Activated T-helper 17 cell treated with anti-CD3 and anti-CD28 coated beads, Interleukin-2, amount 50 U/mL, for 72 hours (primary cell): ENCODE measurements at places on chromosomes 12 and 14.

DNA sequence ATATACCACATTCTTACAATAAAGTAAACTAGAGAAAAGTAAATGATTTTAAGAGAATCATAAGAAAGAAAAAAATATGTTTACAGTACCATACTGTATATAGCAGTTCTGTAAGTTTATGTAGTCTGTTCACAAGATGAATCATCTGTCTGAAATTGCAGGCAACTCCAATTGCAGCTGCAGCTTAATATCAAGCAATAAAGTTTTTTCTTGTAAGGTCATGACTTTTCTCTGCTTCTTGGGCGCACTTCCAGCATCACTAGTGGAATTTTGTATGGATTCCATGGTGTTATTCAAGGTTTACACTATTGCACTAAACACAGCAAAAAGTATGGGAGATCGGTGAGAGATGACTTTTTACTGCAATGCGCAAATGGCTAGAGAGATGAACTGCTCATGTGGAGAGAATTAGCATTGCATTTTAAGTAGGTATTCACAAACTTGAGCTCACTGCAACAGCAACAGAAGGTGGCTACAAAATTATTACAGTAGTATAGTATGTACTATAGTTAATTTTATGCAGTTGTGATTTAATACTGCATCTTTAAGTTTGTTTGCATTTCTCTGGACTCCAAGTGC is 445.4 kb upstream of the OR4E1 start:
- H3K36me3 ChIP-seq: no peaks in the 10 kb centered on the region
- ATAC-seq: no peak
- H3K4me1 ChIP-seq: no peaks in the 10 kb centered on the region
- H3K4me3 ChIP-seq: peak overlapping the region; percentile 37
- no peaks in the 10 kb centered on the region for H3K27me3 ChIP-seq

- ATAC-seq: no peak
- no peak overlapping the region for H3K27ac ChIP-seq
- H3K27me3 ChIP-seq: peaks cover 28% of the 10 kb centered on the region
- no peak overlapping the region for H3K4me3 ChIP-seq
These were observed 224.3 kb downstream of the NEDD1 start for GRCh38 chr12:97131220-97131981.

DNA sequence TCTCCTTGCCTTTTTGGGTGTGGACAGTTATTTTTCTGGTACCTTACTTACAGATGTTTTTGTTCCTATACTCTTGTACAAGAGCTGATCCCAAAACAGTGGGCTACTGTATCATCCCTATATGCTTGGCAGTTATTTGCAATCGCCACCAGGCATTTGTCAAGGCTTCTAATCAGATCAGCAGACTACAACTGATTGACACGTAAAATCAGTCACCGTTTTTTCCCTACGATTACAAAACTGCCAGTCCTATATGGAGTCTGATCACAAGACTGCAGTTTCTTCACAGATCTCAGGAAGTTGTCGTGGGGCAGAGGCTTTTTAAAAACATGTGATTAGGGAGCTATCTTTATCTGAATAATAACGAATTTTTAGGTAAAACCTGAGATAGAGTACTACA is 1.3 kb downstream of the LYSET start:
- H3K4me1 ChIP-seq: peaks cover 34% of the 10 kb centered on the region
- H3K27ac ChIP-seq: peak overlapping the region; percentile 43
- H3K36me3 ChIP-seq: peaks cover 63% of the 10 kb centered on the region
- no peak for ATAC-seq
- peak overlapping the region; percentile 91 for H3K4me3 ChIP-seq

DNA sequence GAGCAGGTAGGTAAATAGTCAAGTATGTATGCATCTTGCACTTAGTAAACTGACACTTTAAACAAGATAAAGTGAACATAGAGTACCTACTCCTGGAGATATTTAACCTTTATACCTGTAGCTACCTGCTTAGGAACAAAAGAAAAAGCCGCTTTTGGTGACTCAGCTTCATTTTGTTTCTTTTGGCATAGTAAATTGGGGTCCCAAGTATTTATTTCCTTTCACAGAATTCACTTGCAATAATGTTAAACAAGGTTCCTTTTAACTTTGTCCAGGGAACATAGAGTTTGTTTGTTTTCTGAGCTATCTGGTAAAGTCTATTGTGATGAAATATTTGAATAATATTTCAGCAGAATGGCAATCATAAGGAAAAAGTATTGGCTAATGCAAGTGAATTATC is 20.0 kb downstream of the SLCO1B3 start:
- H3K4me1 ChIP-seq: no peaks in the 10 kb centered on the region
- no peak overlapping the region for H3K4me3 ChIP-seq
- H3K27me3 ChIP-seq: no peaks in the 10 kb centered on the region
- no peak for ATAC-seq
- H3K36me3 ChIP-seq: no peaks in the 10 kb centered on the region
- H3K27ac ChIP-seq: no peak overlapping the region

GRCh38 chr14:67875175-67876006 is 55.8 kb downstream of the RAD51B start:
- H3K4me3 ChIP-seq: no peak overlapping the region
- ATAC-seq: no peak
- H3K36me3 ChIP-seq: no peaks in the 10 kb centered on the region
- no peak overlapping the region for H3K27ac ChIP-seq
- no peaks in the 10 kb centered on the region for H3K4me1 ChIP-seq

GRCh38 chr14:98770151-98770550 is 501.8 kb downstream of the BCL11B start:
- no peaks in the 10 kb centered on the region for H3K36me3 ChIP-seq
- ATAC-seq: no peak
- no peaks in the 10 kb centered on the region for H3K4me1 ChIP-seq
- no peak overlapping the region for H3K4me3 ChIP-seq
- H3K27me3 ChIP-seq: no peaks in the 10 kb centered on the region
- H3K27ac ChIP-seq: no peak overlapping the region

DNA sequence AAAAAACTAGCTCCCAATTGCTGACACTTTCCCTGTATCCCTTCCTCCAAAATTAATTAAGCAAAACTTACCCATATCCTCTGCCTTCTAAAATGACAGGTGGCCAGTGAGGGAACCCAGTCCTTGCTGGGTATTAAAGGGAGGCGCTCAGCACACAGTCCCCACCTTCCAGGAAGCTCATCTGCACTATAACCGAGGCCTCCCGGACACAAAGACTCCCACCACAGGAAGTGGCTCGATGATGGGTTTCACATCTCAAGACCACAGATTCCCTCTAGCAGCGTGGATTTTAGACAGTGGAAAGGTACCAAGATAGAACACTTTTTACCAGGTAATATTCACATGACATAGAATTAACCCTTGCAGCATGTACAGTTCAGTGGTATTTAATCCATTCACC is 126.8 kb upstream of the NCOR2 start:
- H3K4me1 ChIP-seq: peaks cover 6% of the 10 kb centered on the region
- peak; percentile 85 for ATAC-seq
- peaks cover 4% of the 10 kb centered on the region for H3K27me3 ChIP-seq
- no peaks in the 10 kb centered on the region for H3K36me3 ChIP-seq
- peak overlapping the region; percentile 19 for H3K4me3 ChIP-seq

- H3K4me3 ChIP-seq: no peak overlapping the region
- H3K36me3 ChIP-seq: no peaks in the 10 kb centered on the region
- H3K27ac ChIP-seq: no peak overlapping the region
- no peaks in the 10 kb centered on the region for H3K4me1 ChIP-seq
- peaks cover 9% of the 10 kb centered on the region for H3K27me3 ChIP-seq
These were observed 42.2 kb downstream of the ZCRB1 start for GRCh38 chr12:42283739-42284138.

DNA sequence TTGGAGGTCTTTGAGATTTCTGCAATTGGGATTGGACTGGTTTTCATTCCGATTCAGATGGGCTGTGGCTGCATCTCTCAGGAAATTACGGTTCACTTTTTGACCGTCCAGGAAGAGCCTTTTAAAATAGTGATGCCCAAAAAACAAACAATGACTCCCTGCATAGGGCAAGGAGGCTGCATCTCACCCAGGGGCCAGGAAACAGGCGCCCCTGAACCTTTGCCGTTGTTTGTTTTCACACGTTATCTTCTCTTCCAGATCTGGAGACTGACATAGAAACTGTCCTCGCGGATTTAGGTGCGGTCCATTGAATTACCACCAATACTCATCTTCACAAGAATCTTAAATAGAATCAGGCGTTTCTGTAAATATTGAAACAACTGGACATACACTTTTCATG is 66.0 kb downstream of the FLRT2 start:
- no peaks in the 10 kb centered on the region for H3K27me3 ChIP-seq
- no peak overlapping the region for H3K4me3 ChIP-seq
- ATAC-seq: no peak
- no peaks in the 10 kb centered on the region for H3K36me3 ChIP-seq
- H3K4me1 ChIP-seq: no peaks in the 10 kb centered on the region

DNA sequence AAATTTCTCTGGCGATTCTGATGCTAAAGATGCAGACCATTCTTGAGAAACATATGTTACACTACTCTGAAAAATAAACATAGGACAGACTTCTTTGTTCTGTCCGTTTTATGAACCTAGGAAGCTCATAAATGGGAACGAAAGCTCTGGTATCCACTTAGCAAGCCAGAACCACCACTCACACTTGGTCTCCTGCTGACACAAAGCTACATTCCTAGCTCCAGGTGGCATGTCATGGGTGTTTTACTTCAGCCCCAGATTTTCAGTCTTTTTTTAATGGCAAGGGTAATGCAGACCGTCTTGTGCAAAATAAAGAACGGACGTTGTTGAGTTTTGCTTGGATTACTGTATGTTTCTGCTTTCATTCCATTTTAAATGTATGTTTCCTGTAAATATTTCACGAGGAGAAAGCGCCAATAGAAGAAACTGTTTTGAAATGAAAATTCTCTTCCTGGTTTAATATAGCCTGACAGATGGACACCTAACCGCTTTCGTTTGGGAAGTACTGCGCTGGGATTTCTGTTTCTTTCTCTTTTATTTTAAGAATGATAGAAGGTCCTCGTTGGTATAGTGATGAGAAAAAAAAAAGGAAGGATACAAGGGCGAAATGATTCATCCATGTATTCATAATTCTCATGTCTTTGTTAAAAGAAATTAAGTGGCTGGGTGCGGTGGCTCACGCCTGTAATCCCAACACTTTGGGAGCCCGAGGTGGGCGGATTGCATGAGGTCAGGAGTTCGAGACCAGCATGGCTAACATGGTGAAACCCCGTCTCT is 871 bp upstream of the COQ5 start:
- H3K36me3 ChIP-seq: peaks cover 15% of the 10 kb centered on the region
- H3K4me1 ChIP-seq: peaks cover 9% of the 10 kb centered on the region
- no peaks in the 10 kb centered on the region for H3K27me3 ChIP-seq
- peak overlapping the region; percentile 100 for H3K4me3 ChIP-seq
- peak overlapping the region; percentile 100 for H3K27ac ChIP-seq

GRCh38 chr12:99442758-99443157 is 204.8 kb upstream of the GARIN6 start:
- no peaks in the 10 kb centered on the region for H3K36me3 ChIP-seq
- ATAC-seq: no peak
- H3K27ac ChIP-seq: no peak overlapping the region
- H3K4me3 ChIP-seq: no peak overlapping the region
- H3K27me3 ChIP-seq: no peaks in the 10 kb centered on the region

DNA sequence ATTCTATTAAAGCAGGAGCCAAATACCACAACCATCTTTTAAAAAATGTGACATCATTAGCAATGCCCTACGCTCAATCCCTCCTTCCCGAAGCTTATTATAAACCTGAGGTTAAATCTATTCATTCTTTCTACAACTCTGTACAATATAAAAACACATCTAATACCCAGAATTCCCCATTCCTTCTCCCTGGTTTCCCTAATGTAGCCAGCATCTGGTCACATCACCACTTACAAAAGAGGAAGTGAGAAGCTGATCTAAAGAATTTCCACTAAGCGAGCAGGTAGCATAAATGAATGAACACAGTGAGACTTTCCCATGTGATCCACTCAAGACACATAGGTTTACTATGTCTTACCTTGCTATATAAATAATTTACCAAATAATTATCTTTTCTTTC is 90.4 kb downstream of the LRP6 start:
- peaks cover 5% of the 10 kb centered on the region for H3K36me3 ChIP-seq
- H3K27me3 ChIP-seq: peaks cover 11% of the 10 kb centered on the region
- H3K27ac ChIP-seq: no peak overlapping the region

GRCh38 chr12:88529531-88530488 is 50.5 kb downstream of the KITLG start:
- H3K27me3 ChIP-seq: no peaks in the 10 kb centered on the region
- H3K27ac ChIP-seq: no peak overlapping the region
- no peaks in the 10 kb centered on the region for H3K36me3 ChIP-seq
- no peak for ATAC-seq

- peak overlapping the region; percentile 83 for H3K4me3 ChIP-seq
- H3K36me3 ChIP-seq: no peaks in the 10 kb centered on the region
- ATAC-seq: no peak
These were observed 1.3 kb downstream of the GLI1 start for GRCh38 chr12:57460841-57461275.

GRCh38 chr12:121921066-121921465 is 2.7 kb downstream of the CFAP251 start:
- peaks cover 11% of the 10 kb centered on the region for H3K4me1 ChIP-seq
- no peak overlapping the region for H3K4me3 ChIP-seq
- ATAC-seq: no peak
- no peaks in the 10 kb centered on the region for H3K27me3 ChIP-seq

DNA sequence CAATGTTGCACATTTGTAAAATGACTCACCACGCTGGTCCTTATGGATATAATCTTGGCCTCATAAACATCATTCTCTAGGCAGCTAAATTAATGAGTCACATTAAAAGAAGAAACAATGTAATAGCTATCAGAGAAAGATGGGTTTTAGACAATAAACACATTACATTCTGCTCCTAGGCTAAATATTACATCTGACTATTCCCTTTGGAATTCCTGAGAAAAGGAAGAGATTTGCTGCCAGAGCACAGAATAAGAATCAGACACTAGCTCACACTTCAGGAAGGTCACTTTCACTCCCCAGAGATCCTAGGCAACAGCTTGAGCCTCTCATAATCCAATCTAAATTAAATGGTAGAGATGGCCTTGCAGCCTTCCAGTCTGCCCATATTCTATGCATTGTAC is 218.2 kb downstream of the PTPRO start:
- no peak for ATAC-seq
- no peak overlapping the region for H3K27ac ChIP-seq
- H3K4me3 ChIP-seq: no peak overlapping the region
- no peaks in the 10 kb centered on the region for H3K27me3 ChIP-seq
- peaks cover 18% of the 10 kb centered on the region for H3K4me1 ChIP-seq

DNA sequence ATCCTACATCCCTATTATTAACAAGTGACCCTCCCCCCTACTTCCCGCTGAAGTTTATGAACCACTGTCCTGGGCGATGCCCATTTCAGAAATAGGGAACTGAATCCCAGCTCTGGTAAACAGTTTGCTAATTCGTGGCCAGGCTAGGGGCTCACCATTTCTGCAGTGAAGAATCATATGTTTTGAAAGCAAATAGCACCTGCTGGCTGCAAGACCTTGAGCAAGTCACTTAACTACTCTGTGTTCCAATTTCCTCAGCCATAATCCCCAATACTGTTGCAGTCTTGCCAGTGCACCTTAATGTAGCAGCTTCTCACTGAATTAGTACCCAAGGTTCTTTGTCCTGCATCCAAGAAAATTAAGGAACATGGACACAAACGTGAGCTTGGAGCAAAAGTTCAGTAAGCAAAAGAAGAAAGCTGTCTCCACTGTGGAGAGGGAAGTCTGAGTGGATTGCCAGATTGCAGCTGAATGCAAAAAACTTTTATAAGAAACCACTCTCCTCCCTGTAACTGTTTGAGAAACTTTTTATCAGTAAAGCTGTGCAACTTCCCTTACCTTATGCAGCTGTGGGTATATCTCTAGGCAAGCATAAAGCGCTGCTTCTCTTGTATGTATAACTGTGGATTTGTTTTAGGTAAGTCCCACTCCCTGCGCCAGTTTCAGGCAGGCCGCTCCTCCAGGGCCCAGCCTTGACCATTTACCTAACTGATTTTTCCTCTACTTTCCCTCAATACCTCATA is 824 bp downstream of the OAS1 start:
- peak; percentile 34 for ATAC-seq
- peak overlapping the region; percentile 89 for H3K4me3 ChIP-seq
- no peaks in the 10 kb centered on the region for H3K27me3 ChIP-seq
- peaks cover 6% of the 10 kb centered on the region for H3K36me3 ChIP-seq
- H3K27ac ChIP-seq: peak overlapping the region; percentile 80
